ENCODE measurements at places on chromosomes 11 and 22.

DNA sequence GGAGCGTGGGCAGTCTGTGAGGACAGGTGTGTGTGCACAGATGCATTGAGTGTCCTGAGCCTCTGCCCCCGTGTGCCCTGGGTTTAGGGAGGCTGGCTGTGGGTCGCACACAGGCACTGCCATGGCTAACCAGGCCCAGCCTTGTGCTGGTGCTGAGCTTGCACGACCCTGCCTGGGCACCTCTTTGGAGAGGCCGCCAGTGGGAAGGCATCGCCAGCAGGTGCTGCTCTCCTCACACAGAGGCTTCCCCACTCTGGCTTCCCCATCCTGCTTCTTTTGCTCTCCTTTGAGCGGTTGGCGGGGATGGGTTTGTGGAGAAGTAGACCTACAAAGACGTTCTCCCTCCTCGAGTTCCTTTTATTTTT lies 4.1 kb downstream of the WNT7B start:
- DNase-seq = no peak

GRCh38 chr11:86185381-86185750 lies 59.2 kb upstream of the EED start:
- no peak for DNase-seq

DNA sequence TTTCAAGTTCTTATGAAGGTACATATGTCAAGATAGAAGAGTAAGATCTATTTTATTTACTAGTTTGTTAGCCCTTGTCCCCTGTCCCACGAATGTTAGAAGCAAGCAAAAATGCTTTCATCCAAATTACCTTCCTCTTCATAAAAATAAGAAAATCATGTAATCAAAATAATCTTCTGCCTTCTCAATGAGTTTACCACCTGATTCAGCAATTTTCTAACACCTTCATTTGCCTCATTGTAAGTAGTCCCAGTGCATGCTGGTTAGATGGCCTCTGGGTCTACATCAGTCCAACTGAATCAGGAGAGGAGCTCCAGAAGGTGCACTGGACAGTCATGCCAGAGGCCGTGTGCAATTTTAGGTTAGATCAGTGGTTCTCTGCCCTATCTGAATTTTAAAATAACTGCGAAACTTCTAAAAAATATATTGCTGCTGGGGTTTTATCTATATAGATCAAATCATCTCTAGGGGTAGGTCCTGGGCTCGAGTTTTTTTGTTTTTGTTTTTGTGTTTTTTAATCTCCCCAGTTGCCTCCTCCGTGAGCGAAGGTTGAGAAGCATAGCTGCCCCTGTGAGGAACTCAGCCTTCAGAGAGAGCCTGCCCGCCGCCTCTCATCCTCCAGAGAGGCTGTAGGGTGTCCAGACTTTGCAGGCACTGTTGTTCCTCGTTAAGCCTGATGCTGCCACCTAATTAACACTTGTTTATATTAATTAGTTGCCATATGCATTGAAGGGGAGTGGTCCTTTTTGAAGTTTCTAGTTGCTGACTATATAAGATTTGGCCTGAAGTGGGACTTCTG lies 32.2 kb downstream of the C22orf31 start:
- no peak for DNase-seq

DNA sequence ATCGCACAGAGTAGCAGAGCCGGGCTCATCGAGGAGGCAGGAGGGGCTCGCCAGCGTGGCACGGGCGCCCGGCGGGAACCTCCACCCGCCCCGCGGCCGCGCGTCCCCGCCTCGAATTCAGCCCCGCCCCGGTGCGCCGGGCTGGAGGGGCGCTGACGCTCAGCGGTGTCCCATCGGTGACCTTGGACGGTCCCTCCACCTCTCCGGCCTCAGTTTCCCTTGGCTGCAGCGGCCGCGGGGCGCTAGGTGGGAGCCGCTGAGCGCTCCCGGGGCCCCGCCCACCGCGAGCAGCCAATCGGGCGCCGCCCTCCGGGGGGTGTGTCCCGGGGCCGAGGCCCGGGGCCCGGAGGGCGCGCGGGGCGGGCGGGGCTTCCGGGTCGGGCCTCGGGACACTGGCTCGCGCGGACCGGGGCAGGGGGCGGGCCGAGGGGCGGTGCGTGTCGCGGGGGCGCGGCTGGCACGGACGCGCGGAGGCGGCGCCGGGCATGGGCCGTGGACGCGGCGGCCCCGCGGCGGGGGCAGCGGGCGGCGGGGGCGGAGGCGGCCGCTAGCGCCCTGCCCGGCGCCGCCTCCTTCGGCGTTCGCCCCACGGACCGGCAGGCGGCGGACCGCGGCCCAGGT lies at the start of gene PPARA:
Gene PPARA (plus strand): TSS at position 493 of the 621 bp plus-strand sequence. CDS start 47,858 bp downstream, outside the sequence.
- DNase-seq = peak; percentile 91

DNA sequence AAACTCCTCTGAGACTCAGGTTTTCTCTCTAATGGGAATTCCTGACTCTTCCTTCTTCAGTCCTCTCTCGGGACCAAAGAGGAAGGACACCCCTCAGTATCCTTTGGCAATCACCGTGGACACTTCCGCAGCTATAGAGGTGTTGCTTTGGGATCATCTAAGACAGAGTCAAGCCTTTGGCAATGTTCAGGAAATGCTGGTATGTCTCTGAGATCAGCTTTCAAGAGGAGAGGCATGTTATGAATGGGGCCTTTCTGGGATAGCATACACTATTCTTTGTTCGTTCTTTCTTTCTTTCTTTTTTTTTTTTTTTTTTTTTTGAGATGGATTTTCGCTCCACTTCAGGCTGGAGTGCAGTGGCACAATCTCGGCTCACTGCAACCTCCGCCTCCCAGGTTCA lies 14.2 kb upstream of the OLFML1 start:
- no peak for DNase-seq

- DNase-seq = no peak
These were observed 388.2 kb downstream of the KCNA4 start for GRCh38 chr11:29628609-29629008.

DNA sequence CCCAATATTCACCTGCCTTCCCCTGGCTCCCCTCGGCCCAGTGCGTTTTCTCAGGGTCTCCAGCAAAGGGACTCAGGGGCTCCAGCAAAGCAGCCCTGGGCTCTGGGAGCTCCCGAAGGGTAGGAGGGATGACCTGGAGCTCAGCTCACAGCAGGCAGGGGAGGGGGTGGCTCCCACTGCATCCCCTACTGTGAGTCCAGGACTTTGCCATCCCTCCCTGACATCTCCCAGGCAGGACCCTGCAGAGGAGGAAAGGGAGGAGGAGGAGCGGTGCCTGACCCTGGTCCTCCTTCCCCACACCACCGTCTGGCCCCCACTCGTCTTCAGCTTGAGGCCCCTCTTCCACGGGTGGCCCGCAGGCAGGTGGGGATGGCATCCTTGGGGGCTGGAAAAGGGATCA lies 5.0 kb downstream of the CABP7 start:
- no peak for DNase-seq

DNA sequence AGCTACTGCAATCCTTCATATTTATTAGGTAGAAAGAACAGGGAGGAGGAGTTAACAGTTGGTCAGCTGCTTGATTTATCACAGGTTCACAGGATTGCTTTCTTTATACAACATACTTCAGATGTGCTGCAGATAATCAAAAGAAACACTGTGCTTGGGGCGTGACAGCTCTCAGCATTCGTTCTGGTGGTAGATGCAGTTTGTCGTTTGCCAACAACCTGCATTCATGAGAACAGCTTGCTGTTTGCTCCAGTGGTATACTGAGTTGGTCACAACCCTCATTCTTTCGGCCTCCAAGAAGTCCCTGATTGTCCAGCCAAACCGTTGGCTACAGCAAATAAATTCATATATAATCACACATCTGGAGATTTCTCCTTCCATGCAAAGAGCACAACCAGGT lies 120.5 kb downstream of the ZNF280B start:
- DNase-seq = no peak

DNA sequence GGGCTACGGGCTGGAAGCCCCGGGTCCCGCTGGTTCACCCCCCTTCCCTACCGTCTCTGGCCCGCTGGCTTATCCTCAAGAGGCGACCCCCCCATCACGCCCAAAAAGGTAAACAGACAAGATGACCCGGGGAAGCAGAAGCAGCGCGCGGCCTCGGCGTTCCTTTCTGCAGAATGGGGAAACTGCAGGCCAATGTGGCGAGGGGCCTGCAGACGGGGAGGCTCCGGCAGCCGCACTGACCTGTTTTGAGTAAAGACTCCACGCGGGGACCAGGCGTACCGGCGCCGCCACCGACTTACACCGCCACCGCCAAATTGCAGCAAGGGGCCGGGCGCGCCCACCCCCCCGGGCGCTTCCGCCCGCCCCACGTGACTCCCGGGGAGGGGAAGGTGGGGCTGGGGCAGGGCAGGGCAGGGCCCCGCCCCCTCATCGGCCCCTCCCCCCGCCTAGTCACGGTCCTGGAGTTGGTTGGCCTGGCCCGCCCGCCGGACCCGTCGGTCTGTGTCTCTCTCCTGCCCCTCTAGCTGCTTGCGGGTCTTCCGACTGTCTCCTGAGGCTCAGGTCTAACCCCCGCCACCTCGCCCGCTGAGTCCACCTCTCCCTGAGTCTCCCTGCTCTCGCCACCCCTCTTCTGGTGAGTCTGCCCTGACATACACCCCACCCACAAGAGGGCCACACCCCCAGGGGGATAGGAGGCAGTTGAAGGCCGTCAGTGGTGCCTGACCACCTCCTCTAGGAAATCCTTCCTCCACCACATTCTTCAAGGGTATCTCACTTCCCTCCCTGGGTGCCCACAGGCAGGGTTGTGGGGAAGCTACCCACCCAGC lies at the start of gene ARAP1:
Gene ARAP1 (minus strand): TSS at position 321 of the 827 bp plus-strand sequence. CDS start 25,280 bp downstream, outside the sequence.
- peak; percentile 84 for DNase-seq

DNA sequence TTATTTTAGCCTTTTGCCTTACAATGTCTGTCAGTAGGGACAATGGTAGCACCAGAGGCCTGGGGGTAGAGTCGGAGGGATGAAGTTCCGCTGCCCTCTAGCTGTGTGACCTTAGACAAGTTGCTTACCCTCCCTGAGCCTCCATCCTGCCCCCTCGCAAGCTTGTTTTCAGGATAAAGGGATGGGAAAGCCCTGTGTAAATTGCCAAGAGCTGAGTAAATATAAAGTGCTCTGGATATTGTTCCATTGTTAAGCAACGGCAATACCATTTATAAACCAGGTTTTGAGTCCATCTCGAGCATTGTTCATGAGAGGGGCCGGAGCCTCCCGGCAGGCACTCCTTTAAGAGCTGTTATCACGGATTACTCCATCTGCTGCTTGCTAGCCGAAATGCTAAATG lies 72.9 kb downstream of the ZBTB16 start:
- peak; percentile 35 for DNase-seq

DNA sequence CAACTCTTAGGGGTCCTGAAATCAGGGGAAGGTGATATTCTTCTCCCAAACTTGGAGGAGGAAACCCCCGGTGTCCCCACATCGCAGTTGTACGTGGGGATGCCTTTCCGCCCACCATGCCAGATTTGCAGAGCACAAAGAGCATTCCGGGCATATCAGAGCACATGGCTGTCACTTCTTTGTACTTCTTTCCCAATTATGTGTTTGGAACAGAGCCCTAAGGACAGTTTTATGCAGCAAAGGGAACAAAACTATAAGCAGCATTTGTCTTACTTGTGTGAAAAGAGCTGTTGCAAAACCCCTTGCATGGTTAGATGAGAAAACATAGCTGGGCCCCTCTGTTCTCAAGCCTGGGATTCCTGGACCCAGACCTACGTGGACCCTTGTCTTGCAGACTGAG lies 41.2 kb downstream of the NTM start:
- DNase-seq = no peak

DNA sequence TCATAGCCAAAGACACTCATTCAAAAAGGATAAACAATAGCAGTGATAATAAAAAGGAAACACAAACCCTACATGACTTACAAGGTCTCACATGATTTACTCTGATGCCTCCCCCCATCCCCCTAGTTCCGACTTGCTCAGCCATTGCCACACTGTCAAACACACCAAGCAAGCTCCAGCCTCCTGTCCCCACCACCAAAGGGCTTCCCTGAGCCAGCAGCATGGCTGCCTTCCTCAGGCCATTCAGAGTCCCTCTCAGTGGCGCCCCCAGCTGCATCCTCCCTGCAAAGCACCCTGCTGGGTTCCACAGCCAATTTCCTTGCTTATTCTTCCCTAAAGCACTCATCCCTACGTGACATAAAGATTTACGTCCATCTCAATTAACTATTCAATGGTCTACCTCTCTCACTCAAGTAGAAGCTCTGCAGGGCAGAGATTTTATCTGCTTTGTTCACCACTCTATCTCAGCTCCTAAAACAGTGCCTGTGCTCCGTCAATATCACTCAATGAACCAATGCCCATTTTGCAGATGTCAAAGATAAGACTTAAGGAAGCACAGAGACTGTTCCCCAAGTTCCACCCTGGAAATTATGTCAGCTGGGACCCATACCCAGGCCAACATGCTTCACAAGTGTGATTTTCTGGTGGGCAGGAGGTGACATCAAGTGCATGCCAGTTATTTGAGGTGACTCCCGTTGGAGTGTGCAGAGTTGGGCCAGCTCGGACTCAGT lies 106.9 kb downstream of the SYN3 start:
- no peak for DNase-seq

DNA sequence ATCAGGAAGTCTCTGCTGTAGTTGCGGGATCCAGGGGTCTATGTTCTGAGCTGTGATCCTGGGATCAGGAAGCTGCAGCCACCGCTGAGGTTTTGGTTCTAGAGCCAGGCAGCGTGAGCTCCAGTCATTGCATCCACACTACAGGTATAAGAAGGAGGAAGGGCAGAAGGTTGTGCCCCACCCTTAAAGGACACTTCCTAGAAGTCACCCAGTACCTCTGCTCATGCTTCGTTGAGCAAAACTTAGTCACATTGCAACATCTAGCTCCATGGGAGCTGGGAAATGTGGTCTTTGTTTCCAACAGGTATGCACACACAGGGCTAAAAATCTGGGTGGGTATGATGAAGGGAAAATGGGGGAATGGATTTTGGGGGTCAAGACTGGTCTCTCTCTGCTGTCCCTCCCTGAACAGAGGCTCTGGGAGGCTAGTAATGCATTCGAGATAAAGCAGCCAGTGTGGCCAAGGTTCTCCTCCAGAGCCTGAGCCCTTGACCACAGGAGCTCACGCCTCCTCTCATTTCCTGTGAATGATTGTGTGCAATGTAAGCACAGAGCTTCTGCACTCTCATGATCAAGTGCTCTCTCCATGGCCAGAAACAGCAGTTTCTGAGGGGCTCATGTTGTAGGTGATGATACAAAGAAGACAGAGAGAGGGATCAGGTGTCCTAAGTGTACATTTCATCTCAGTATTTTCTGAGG lies 86.8 kb upstream of the OR4B1 start:
- DNase-seq = no peak

- no peak for DNase-seq
These were observed 51.6 kb upstream of the CCDC34 start for GRCh38 chr11:27414644-27415043.

GRCh38 chr22:18013947-18014346 lies 10.4 kb downstream of the MICAL3 start:
- DNase-seq = no peak

DNA sequence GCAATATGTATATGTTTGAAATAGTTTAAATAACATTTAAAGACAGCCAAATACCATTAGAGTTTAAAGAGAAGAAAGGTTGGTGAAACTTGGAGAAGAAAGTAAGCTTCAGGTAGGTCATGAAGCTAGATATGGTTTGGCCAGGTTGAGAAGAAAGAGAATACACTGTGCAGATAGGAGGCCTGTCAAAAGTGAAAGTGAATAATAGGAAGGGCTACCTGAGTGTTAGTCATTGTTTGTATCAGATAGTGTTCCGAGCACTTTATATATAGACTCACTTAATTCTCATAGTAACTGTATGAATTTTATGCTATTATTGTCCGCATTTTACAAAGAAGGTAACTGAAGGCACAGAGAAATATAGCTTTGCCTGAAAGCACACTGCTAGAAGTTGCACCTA lies 56.9 kb downstream of the USP47 start:
- DNase-seq = no peak

All from globus pallidus (tissue), 1 donor.